ENCODE measurements at places on chromosomes 1 and 21.
A peak's percentile ranks its signal among the peaks of the same experiment; 100 is the strongest.

DNA sequence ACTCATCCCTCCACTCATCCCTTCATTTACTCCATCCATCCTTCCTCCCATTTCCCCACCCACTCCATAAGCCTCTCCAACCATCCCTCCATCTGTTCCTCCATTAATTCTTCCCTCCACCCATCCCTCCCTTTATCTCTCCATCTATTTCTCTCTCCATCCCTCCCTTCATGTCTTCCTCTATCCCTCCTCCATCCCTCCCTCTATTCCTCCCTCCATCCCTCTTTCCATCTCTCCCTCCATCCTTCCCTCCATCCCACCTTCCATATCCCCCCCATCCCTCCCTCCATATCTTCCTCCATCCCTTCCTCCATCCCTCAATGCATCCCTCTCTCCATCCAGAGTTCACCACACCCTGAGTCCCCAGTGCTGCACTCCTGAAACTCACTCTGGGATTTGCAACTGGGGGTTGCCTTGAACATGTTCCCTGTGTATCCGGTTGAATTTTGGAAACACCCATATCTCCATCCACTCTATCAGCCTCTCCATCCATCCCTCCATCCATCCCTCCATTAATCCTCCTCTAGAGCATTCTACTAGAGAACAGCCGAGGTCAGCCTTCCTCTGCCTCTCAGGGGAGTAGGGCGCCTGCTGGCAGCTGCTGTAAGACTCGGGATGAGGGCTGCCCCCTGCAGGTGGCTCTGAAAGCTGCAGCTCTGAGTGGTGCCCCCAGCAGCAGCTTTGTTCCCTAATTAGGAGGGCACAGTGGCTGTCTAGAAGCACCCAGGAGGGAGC, 39.4 kb downstream of the ABCG1 start:
- DNase-seq = peak; percentile 44

DNA sequence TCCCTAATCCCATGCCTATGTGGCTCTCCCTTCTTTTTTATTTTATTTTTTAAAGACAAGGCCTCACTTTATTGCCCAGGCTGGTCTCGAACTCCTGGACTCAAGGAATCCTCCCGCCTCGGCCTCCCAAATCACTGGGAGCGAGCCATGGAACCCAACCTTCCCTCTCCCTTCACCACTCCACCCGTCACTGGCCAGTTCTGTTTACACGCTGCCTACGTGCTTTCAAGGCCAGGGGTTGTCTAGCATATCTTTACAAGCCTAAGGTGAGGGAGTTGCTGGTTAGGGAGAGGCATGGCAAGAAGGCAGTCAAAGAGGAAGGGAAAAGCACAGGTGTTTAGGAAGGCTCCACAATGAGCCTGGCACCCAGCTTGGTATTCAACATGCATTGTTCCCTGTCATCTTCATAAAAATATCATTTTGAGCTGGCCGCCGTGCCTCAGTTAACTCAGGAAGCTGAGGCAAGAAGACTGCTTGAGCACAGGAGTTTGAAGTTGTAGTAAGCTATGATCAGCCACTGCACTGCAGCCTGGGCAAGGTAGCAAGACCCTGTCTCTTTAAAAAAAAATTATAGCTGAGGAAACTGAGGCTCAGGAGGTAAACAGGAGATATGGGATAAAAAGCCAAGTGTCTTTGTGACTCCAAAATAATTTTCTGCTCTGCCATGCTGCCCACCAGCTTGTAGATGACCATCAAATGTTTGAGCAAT, 1.1 kb downstream of the RHBDL2 start:
- no peak for DNase-seq

GRCh38 chr1:30726236-30726635, 2.9 kb upstream of the MATN1 start:
- DNase-seq = no peak

DNA sequence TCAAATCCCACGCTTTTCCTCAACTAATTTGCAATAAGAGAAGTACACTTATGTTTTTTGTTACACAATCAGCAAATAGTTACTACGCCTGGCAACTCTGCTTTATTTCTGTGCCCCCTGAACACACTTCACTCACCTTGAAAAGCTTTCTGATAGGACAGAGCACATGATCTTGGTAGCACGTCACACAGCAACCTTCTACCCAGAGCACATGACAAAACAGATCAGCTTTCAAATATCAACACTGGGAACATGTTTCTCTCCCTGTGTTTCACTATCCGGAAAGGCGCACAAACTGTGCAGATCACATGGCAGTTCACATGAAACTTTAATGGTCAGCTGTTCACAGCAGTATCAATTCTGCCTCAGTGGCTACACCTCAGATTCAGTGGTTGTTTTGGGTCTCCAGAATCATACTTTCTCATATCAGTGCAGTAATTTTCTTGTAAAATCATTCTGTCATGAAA, 2.2 kb downstream of the SLC19A2 start:
- DNase-seq = no peak

GRCh38 chr1:115314765-115315164, 23.3 kb downstream of the NGF start:
- no peak for DNase-seq

- no peak for DNase-seq
Observed at GRCh38 chr1:172723251-172723650, 64.3 kb downstream of the FASLG start.

GRCh38 chr1:7106442-7107108, 321.3 kb downstream of the CAMTA1 start:
- DNase-seq = no peak

- DNase-seq = no peak
Observed at GRCh38 chr1:207647671-207648333, 2.9 kb downstream of the CR1L start.

GRCh38 chr1:245437369-245438062, 282.7 kb downstream of the KIF26B start:
- DNase-seq = no peak

DNA sequence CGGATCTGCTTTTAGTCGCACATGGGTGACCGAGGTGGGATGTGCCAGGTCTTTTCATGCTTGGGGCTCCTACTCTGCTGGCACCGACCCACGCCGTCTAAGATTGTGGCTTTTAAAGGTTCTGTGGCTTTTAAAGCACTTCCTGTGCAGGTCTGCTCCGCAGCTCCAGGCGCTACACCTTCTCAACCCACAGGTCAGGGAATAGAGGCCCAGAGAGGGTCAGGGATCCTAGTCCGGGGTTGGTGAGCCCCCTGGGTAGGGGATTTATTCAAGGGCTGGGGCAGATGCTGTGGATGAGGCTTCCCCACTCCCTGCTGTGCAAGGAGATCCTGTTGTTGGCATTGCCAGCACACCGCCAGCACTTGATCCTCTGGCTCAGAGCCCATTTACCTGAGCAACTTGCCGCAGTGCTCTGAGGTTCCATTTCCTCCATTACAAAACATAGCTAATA, 212.8 kb upstream of the RAB4A start:
- DNase-seq = no peak

GRCh38 chr1:20483833-20484518, 2.0 kb downstream of the CAMK2N1 start:
- DNase-seq = no peak

DNA sequence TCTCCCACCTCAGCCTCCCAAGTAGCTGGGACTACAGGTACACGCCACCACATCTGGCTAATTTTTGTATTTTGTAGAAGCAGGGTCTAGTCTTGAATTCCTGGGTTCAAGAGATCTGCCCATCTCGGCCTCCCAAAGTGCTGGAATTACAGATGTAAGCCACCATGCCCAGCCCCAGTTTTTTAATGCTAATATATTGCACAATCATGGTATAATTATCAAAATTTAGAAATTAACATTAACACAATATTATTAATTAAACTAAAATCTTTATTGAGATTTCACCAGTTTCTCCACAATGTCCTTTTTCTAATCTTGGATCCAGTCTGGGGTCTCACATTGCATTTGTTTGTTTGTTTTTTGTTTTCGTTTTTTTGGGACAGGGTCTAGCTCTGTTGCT, 21.9 kb upstream of the GPX7 start:
- DNase-seq = no peak

GRCh38 chr1:167922611-167923074, 8.7 kb upstream of the ADCY10 start:
- no peak for DNase-seq

DNA sequence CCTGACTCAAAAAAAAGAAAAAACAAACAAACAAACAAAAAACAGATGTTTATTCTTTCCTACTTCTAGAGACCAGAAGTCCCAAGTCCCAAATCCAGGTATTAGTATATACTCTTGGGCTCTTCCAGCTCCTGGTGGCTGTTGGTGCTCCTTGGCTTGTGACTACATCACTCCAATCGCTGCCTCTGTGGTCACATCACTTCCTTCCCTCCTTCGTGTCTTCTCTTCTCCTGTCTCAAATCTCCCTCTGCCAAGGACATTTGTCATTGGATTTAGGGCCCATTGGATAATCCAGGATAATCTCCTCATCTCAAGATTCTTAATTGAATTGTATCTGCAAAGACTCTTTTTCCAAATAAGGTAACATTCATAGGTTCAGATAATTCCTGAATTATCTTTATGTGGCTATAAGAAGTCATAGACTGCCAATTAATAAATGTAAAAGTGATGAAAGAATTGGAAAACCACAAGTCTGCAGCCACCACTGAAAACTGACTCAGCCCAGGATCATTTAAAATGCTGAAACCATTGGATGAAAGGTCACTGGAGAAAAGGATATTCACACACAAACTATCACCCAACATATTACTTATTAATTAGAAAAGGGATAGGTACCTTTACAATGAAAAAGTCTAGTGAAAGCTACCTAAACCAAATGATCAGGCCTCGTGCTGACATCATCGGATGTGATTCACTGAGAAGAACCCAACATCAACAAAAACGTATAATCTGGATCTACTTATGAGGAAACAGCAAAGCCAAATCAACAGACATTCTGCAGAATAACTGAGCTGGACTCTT, 67.1 kb downstream of the ZNF281 start:
- DNase-seq = no peak

GRCh38 chr1:101181930-101182329, 54.9 kb upstream of the S1PR1 start:
- no peak for DNase-seq

DNA sequence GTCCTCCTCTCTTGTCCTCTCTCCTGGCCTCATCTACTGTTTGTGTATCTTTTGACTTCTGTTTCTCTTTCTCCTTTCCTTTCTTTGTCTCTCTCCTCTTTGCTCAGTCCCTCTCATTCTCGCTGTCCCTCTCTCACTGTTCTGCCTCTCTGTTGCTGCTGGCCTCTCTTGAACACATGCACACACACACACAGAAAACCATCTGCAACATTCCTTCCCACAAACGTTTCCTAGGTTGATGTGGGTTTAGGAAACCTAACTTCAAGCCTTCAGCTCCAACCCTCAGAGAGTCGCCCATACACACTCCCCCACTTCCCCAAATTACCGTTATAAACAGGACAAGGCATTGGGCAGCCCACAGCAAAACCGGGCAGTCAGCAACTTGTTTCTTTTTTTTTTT, 10.9 kb upstream of the SSBP3 start:
- DNase-seq = no peak

DNA sequence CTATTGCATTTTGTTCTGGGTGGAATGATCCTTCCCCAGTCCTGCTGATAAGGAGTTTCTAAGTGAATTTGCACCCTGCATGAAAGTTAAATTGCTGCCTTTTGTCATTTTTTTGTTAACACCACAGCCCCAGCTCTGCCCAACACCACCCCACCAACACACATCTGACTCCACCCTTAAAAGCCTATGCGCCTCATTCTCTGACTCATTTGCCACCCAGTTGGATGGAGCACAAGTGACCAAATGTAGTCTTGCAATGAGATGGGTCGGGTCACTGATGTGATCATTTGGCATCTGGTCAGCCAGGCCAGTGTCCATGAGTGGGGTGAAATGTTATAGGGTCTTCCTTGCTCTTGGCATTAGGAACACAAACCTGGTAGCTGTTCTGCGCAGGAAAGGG, 256.8 kb downstream of the KAZN start:
- no peak for DNase-seq

GRCh38 chr21:42376338-42376982, 10.1 kb upstream of the TFF1 start:
- DNase-seq = no peak

DNA sequence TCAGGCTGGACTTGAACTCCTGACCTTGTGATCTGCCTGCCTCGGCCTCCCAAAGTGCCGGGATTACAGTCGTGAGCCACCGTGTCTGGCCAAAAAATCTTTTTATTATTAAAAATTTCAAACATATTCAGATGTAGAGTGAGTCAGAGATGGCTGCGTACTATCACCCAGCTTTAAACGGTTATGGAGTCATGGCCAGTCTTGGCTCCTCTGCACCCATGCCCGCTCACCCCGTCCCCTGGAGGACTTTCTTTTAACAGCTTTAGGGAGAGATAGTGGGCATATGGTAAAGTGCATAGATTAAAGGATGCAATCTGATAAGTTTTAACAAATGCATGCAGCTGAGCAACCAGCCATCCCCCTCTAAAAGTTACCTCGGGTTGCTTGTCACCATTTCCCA, 51.8 kb downstream of the TNFRSF8 start:
- no peak for DNase-seq

GRCh38 chr1:103516693-103517092, 8.8 kb upstream of the RNPC3 start:
- no peak for DNase-seq

- no peak for DNase-seq
Observed at GRCh38 chr1:180246579-180246978, 16.5 kb downstream of the LHX4 start.

DNA sequence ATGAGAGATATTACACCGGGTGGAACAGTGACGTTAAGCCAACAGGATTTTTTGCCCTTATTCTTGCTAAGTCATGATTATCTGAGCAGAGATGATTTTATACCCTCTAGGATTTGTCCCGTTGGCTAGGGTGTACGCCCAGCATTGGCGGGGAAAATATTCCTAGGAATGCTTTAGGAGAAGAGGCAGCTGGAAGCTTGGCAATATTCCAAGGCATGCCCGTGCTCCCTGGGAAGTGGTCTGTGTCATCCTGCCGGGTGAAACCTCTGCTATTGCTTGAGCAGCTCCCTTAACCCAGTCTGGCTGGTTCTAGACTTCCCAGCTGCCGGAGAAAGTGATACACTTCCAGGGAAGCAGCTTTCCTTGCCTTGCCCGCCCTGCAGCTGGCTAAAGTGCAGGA, 16.2 kb downstream of the CHRNB2 start:
- DNase-seq = no peak

DNA sequence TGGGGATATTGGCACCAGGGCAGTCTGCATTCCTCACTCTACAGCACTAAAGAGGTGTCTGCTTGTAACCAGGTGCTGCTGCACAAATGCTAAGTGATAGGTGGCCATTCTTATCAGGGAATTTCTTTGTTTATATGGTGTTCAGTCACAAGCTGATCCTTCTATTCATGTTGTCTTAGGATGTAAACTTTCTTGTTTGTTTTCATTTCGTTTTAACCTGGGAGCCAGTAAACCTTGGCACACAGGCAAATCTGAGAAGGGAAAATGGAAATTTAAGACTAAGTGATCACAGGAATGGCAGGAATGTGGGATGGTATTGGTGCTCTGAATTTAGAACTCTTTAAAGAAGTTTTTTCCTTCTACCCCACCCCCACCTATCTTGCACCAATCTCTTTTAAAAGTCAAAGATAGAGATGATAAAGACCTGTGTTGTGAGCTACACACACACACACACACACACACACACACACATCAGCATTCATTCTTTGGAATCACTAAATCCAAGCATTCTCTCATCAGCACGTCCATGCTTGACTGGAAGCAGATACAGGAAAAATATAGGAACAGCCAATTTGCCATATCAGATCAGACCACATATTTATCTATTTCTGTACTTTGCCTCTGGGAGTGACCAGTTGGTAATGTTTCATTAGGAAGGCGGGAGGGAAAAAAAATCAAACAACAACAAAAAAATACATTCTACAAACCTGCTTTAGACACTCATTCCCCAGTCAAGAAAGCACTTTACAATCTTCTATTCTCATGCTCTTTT, 451.4 kb upstream of the ADGRL2 start:
- DNase-seq = no peak
